ENCODE measurements at places on chromosomes 1 and 21.

GRCh38 chr1:111758373-111758772 is 2.7 kb downstream of the DDX20 start:
- no peak for DNase-seq

- DNase-seq: no peak
Measured at GRCh38 chr1:114386129-114387009, 124.6 kb downstream of the TRIM33 start.

- DNase-seq: no peak
Measured at GRCh38 chr1:226029568-226030225, 30.6 kb upstream of the SDE2 start.

DNA sequence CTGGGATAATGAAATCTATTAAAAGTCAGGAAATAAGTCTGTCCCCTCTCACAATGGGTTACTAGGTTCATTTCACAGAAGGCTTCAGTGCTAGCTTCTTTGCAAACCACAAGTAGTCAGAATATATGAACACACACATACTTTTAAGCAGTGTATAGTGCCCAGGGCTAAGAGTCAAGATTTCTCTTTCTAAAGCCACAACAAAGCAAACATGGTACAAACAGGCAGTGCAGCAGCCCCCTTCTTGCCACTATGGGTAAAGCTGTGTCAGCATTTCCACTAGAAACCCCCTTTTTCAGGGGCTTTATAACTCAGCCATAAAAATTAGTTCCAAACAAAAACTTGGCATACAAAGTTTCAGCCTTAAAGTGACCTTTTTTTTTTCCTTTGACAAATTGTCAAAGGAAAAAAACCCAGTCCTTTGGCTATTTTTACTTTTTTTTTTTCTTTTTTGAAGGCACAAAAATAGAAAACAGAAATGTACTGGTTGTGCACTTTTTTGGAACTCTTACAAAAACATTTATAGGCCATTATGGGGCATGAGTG is 315.4 kb downstream of the LMO4 start:
- DNase-seq: no peak

- DNase-seq: no peak
Measured at GRCh38 chr1:52502789-52503188, 50.1 kb downstream of the TUT4 start.

- DNase-seq: no peak
Measured at GRCh38 chr1:11187931-11188330, 1.2 kb upstream of the ANGPTL7 start.

DNA sequence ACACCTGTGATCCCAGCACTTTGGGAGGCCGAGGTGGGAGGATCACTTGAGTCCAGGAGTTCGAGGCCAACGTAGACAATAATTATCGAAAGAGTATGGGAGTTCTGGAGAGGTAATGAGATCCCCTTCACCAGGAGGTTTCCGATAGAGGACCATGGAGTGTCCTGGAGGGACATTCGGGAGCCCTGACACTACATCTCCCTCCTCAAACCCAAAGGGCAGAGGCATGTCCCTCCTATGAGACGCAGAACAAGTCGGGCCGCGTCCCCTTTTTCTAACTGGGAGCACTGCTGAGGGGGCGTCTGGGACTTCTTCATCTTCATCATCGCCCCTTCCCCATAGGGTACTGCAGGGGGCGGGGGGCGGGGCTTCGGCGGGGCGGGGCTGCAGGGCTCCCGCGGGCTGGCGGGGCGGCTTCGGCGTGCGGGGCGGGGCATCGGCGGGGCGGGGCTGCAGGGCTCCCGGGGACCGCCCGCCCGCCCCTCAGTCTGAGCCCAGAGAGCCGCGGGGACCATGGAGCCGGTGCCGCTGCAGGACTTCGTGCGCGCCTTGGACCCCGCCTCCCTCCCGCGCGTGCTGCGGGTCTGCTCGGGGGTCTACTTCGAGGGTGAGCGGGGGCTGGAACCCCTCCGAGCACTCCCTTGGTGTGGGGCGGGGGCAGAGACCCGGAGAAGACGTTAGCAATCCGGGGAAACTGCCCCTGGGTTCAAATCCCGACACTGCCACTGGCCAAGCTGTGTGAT is at the start of gene THEMIS2:
Gene THEMIS2 (plus strand): TSS at position 486 of the 743 bp plus-strand sequence. CDS start 28 bp downstream, at position 514.
- DNase-seq: peak; percentile 77

GRCh38 chr1:201898992-201899391 is 10.3 kb downstream of the SHISA4 start:
- DNase-seq: no peak

DNA sequence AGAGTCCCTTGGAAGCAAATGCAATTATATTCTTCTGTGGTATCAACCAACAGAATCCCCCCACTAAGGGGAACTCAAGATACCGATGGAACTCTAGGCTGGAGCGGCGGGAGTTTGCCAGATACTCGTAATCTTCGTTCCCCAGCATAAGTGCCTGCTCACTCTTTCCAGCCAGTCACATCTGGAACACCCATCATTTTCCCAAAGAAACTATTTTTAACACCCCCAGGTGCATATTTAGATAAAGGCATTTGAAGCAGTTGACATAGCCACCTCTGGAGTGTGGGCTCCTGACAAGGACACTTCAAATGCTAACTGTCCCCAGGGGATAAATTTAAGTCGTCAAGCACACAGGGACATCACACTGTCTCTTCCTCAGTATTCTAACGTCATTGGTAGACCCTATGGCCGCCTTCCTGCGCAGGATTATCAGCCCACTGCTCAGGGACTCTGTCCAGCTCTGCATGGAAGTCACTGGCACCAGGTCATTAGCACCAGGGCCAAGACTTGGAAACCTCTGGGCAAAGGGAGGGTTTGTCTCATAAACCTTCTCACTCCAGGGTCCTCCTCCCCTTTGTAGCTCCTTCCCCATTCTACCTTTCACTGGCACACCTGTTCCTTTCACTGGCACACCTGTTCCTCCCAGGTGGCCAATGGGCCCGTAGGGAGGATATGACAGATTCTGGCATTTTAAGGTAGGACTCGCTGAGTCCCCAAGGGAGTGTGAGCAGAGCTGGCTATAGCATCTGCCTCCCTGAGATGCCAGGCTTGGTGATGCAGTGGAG is 48.8 kb downstream of the H3-3A start:
- DNase-seq: no peak

GRCh38 chr1:156214024-156214748 is 1.4 kb downstream of the PMF1 start:
- DNase-seq: peak; percentile 85

GRCh38 chr21:42677339-42678321 is 24.2 kb downstream of the PDE9A start:
- no peak for DNase-seq

DNA sequence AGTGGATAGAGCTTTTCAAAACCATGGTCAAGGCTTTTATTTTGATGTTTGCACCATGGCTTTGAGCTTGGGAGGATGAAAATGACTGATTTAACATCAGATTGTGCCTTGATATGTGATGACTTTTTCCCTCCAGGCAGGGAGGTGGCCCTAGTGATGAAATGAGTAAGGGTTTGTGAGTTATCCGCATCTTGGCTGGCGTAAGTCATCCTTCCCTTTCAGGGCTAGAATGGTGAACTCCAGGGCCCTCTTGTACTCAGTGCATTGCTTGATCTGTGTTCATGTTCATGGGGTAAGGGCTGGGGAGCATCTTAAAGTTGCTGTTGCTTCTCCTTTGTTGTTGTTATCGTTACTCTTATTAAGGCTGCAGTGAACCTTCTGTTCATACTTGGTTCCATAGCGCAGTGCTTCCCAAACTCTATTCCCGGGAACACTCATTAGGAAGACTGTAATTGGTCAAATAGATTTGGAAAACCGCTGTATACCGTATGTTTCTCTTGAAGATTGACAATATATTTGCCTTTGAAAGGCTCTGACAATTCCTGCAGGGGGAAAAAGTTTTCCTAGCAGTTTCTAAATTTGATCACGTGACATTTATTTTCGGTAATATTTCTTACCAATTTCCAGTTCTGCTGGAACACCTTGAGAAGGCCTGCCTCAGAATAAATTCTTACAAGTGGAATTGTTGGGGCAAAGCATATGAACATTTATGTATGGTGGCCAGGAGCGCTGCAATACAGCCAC is 23.1 kb downstream of the GPR137B start:
- no peak for DNase-seq
